ENCODE measurements at places on chromosomes 7 and 10.

GRCh38 chr7:142669074-142669654, 80.1 kb upstream of the PRSS1 start:
- no peak for DNase-seq

GRCh38 chr7:16061630-16062029, 359.7 kb downstream of the CRPPA start:
- DNase-seq = no peak

- no peak for DNase-seq
Observed at GRCh38 chr10:52172581-52172980, 141.5 kb upstream of the DKK1 start.

GRCh38 chr10:133187906-133188681, 28.1 kb downstream of the KNDC1 start:
- no peak for DNase-seq

- no peak for DNase-seq
Observed at GRCh38 chr7:143205560-143206293, 16.1 kb upstream of the TAS2R40 start.

GRCh38 chr7:140966561-140967233, 42.0 kb upstream of the BRAF start:
- DNase-seq = no peak

DNA sequence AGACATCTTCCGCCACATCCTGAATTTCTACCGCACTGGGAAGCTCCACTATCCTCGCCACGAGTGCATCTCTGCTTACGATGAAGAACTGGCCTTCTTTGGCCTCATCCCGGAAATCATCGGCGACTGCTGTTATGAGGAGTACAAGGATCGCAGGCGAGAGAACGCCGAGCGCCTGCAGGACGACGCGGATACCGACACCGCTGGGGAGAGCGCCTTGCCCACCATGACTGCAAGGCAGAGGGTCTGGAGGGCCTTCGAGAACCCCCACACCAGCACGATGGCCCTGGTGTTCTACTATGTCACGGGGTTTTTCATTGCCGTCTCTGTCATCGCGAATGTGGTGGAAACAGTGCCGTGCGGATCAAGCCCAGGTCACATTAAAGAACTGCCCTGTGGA, 1.9 kb downstream of the KCND2 start:
- DNase-seq = no peak

- no peak for DNase-seq
Observed at GRCh38 chr10:47160967-47161366, 139.0 kb upstream of the GDF10 start.

DNA sequence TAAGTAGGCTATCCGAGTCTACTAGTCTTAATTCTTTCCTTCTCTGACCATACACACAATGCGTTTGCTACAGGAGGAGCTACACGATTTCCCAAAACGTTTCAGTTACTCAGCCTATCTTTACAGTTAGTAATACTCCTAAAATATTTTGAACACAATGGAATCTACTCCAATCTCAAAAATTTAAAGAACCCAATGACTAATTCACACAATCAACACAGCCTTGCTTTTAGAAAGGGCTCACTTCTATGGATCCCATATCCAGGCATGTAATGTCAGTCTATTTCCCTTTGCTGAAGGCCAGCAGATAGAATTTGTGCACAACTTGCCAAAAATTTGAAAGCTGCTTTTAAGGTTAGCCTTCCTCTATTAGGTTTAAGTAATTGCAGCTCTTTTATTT, 107.2 kb downstream of the VPS41 start:
- no peak for DNase-seq

DNA sequence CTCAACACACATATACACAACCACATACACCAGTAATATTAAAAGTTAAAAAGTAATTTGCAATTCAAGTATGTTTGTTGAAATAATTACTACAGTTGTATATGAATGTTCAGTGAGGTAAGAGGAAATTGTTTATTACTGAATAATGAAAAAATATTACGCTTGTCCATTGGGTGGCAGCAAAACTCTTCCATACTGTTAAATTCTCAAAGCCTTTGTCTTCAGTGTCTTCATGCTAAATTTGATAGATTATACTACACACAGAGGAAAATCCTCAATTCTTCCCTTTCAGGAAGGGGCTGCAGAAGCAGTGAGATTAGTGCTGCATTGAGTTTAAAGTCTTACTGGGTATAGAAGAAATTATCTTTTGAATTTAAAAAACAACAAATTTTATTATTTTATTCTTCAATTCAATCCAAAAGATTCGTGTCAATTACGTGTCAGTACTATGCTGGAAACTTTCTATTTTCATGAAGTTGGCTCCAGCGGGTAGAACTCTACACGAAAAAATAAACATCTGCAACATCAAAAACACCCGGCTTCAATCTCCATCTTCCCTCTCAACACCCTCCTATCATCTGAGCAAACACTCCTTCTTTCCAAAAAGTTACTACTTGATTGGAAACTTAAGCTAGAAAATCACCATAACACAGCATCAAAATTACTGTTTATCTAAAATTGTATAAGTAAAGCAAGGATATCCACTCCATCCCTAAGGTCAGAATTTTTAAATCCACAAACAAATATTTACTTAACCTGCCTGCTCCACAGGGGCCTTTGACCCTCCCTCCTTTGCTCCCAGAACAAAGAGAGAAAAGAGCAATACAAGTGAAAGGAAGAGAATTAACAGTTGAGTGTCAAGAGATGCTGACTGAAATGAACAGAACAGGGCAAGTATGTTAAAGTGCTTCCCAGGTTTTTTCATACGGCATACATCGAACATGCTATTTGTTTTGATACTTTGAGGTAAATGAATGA, 37.0 kb upstream of the TES start:
- no peak for DNase-seq

DNA sequence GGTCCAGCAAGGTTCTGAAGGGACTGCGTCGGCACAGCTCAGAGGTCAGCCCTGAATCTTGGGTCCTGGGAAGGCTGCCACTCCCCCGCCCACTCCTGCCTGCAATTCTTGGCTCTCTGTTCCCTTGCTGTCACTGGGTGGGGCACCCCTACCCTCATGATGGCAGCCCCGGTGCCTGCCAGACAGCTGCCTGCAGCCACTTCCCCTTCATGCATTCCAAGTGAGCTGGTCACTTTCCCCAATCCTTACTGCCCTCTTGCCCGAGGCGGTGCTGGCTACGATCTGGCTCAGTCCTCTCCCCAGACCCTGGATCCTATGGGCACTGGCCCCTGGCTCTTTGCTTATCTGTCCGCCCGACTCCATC, 14.2 kb downstream of the MYL10 start:
- DNase-seq = no peak

DNA sequence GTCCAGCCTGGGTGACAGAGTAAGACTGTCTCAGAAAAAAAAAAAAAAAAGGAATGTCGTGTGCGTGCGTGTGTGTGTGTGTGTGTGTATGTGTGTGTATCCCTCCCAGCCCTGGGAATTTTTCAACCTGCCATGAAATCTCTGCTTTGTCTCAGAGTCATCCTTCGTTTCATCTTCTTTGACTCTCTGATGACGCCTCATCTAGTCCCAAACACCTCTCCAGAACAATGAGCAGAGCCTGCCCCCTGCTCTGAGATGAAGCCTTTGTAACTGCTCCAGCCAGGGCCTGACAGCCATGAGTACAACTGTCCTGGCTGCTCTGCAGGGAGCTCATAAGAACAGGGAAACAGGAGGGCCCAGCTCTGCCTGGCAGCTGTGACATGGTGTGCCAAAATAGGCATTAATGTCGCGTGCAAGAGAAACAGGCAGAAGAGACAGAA, 149.5 kb downstream of the FAM107B start:
- DNase-seq = no peak

DNA sequence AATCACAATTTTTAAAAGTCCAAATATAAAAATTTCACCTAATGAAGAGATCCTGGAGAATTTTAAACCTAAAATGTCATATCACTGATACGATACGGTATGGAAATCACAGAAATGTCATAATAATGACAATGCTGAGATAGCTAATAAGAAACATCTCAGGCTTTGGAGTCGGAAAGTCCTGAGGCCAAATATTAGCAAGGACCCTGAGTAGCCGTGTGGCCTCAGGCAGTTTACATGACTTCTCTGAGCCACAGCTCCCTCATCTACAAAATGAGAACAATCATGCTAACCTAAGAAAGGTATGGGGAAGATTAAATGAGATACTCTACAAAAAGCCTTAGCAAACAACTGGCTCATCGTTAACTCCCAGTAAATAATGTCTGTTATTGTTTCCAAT, 100.9 kb upstream of the NEBL start:
- no peak for DNase-seq

- DNase-seq = no peak
Observed at GRCh38 chr7:398888-399287, 108.9 kb downstream of the FOXL3 start.

- DNase-seq = no peak
Observed at GRCh38 chr7:53672681-53673080, 637.2 kb downstream of the POM121L12 start.

Measured in epithelial cell of prostate (primary cell).